ENCODE measurements at places on chromosomes 5 and 9. TPM values are rescaled to one million over a fixed set of nuclear protein-coding genes. Genes with fewer than 3 reads are reported as not detected.

- peak; percentile 64 for DNase-seq
These were observed 184.6 kb upstream of the PUM3 start for GRCh38 chr9:3028535-3028934.

GRCh38 chr5:149063017-149063687 is at the start of gene SH3TC2:
TSS of gene SH3TC2 (minus strand) at chr5:149063062. CDS start at chr5:149063022, 40 bp downstream.
- no peak for DNase-seq

PCDHB10 gene
- total RNA-seq = not detected

SLC25A2 gene
- not detected for total RNA-seq

GRCh38 chr9:98087420-98088354 is 31.2 kb downstream of the NANS start:
- no peak for DNase-seq

GRCh38 chr9:129617167-129617566 is 3.7 kb downstream of the C9orf50 start:
- no peak for DNase-seq

- DNase-seq = no peak
These were observed 36.3 kb downstream of the CD180 start for GRCh38 chr5:67160272-67160671.

GRCh38 chr5:159628703-159629102 is 287.6 kb upstream of the ADRA1B start:
- DNase-seq = no peak

DNA sequence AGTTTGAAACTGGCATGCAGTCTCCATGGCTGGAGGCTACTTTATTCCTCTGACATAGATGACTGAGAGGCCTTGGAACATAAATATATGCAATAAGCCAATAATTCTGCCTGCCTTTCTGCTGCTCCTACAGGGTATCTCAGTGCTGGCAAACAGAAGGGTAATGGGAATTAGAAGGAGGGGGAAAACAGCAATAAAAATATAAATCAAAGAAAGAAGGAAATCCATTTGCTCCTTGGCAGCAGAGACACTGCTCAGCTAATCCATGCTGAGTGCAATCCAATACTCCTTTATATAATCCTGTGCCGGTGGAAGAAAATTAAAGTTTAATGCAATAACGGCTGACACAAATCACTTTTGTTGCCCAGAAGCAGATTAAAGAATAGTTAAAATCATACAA is 478.9 kb downstream of the SPATA31D1 start:
- DNase-seq = no peak

- DNase-seq = peak; percentile 16
These were observed 188.0 kb downstream of the CARTPT start for GRCh38 chr5:71907001-71907588.

LRRC70 gene
- not detected for total RNA-seq

STK10 gene
- 17.0 TPM for total RNA-seq

GRCh38 chr5:115736004-115736689 is 80.3 kb downstream of the CDO1 start:
- no peak for DNase-seq

GRCh38 chr5:23028445-23029021 is 175.4 kb upstream of the CDH12 start:
- DNase-seq = no peak

- no peak for DNase-seq
These were observed 84.2 kb upstream of the PCSK1 start for GRCh38 chr5:96517295-96517694.

SPATA31A3 gene
- total RNA-seq = 0.20 TPM

LRRC19 gene
- total RNA-seq = not detected

DNA sequence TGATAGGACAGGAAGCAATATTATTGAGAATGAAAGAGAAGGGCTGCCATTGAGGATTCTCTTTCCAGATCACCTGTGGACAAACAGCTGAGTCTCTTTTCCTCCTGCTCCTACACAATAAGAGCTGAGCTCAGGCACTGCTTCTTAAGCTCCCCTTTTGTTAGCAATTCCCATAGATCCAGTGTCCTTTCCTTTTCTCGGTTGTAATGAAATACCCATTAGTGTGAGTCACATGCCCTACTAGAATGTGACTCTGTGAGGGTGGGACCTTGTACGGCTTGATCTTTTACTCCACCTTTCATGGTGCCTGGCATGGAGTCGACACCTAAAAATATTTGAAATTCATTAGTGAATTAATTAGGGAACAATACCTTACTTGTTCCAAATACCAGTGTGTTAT is 269.2 kb downstream of the NR3C1 start:
- no peak for DNase-seq

GRCh38 chr9:135087899-135088347 is 455 bp downstream of the OLFM1 start:
- no peak for DNase-seq

DNA sequence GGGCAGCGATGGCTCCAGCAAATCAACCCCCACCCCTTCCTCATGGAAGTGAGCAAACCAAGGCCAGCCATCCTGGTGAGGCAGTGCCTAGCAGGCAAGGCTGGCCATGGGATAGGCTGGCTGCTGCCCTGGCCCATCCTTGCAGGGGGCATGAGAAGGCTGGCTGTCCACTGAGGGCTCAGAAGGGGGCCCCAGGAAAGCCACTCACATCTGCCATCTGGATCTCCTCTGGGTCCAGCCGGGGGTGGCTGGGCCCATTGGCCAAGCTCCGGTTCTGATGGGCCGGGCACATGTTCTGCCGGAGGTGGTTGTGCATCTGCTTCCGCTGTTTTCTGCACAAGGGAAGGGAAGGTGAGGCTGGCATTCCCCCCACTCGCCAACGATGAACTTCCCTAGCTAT is 57.1 kb downstream of the PSD2 start:
- DNase-seq = no peak

- DNase-seq = no peak
These were observed 136.3 kb downstream of the TTLL11 start for GRCh38 chr9:121956808-121957207.

FOXI1 gene
- not detected for total RNA-seq

DNA sequence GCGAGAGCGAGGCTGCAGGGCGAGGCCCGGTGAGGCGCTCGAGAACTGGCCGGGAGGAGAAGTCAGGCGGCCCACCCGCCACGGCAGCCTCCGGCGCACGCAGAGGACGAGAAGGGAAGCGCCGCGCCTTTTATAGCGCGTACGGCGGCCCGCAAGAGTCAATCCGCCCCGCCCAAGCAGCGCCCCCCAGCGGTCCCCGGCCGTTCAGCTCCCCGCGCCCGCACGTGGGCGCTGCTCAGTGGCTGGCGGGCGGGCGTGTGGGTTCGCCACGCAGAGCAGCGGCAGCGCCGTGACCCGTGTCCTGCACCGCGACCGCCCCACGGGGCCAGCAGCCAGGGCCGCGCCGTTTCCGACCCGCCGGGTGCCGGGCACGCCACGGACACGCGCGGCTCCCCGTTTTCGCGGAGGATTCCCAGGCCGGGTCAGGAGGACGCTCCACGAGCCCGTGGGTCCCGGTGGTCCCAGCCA is 14.6 kb downstream of the LCN10 start:
- peak; percentile 72 for DNase-seq

DNA sequence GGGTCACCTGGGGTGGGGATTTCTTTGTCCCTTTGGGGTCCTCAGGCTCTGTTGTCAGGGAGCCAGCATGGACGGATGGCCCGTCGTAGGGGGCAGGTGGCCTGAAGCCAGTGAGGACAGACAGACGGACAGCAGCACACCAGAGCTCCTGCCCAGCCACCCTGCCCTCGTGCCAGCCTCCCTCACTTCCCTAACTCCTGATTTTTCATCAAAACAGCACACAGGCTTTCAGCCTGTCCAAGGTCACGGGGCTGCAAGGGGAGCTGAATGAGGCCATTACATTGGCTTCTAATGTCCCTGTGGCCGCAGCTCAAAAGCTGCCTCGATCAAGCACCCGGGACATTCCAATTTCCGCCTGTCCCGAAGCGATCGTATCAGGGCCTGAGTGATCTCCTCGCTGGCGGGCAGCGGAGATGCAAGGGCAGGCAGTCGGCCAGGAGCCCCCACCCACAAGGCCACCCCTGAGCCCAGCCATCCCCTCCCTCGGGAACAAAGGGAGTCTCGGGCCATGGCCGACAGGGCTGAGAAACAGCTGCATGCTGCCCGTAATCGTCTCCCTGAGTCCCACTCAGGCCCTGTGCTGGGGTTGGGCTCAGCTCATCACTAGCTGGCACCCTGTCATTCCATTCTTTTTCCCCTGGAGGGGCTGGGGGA is 50.5 kb upstream of the RNU6ATAC start:
- DNase-seq = no peak

MCCC2 gene
- 117 TPM for total RNA-seq

DNA sequence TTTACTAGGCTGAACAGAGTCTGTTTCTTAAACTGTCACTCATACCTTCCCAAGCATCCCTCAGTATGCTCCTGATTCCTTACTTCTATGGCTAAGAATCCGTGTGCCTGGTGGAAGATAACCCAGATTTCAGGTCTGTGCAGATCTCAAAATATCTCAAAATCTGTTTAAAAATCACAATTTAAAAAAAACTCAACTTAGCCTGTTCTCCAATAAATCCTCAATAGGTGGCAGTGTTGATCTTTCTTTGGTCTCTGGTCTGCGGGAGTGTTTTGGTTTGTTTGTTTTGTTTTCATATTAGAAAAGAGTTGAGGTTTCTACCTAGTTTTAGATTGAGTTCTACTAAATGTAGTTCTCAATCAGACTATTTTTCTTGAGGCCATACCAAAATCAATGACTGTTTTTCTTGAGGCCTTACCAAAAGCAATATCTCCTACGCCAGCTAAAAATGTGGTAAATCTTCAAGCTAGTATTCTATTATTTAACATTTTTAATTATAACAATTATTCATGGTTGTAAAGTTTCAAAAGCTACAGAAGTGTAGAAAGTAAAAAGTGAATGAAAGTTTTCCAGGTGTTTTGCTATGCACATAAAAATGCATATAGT is 57.9 kb downstream of the TGFBR1 start:
- DNase-seq = peak; percentile 59

DNA sequence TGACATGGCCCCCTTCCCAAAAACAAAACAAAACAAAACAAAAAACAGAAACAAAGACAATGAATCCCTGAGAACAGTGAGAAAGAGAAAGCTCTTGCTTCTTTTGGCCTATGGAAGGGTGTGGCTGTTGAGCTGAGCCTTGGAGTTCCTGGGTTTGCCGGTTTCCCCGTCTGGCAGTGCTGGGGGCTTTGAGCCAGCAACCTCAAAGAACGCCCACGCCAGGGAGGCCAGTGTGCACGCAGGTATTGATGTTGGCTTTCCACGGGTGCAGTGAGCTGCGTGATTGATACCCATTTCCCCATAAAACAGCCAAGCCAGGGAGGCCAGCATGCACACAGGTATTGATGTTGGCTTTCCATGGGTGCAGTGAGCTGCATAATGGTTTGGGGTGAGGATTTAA is 8.3 kb upstream of the LCN1 start:
- no peak for DNase-seq

GRCh38 chr5:30839956-30840355 is 353.5 kb upstream of the CDH6 start:
- DNase-seq = no peak

- DNase-seq = peak; percentile 93
These were observed 13.3 kb downstream of the TRIM7 start for GRCh38 chr5:181191526-181192336.

CCDC192 gene
- not detected for total RNA-seq

DNA sequence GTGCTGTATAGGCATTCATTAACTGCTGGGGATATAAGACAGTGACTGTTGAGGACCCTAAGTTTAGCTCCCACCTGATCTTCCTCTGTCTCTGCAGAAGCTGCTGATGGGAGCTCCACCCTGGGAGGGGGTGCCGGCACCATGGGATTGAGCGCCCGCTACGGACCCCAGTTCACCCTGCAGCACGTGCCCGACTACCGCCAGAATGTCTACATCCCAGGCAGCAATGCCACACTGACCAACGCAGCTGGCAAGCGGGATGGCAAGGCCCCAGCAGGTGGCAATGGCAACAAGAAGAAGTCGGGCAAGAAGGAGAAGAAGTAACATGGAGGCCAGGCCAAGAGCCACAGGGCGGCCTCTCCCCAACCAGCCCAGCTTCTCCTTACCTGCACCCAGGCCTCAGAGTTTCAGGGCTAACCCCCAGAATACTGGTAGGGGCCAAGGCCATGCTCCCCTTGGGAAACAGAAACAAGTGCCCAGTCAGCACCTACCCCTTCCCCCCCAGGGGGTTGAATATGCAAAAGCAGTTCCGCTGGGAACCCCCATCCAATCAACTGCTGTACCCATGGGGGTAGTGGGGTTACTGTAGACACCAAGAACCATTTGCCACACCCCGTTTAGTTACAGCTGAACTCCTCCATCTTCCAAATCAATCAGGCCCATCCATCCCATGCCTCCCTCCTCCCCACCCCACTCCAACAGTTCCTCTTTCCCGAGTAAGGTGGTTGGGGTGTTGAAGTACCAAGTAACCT is 22.1 kb downstream of the PCDHGC5 start:
- no peak for DNase-seq

DNA sequence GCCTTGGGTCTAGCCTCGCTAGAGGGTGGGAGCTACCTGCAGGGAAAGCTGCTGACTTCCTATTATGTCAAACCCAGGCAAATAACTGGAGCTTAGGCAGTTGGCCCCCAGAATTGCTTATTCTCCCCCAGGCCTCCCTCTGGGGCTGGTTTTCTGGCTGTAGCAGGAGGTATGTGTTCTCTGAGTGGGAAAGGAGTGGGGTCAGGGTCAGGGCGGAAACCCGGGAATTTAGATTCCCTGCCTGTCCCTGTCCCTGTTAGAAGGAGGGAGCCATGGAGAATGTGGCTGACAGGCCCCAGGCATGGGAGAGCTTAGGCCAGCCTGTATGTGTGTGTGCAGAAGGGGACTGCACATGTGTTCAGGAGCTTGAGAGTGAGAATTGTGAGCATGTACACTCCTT is 13.6 kb upstream of the CXXC5 start:
- DNase-seq = no peak

DNA sequence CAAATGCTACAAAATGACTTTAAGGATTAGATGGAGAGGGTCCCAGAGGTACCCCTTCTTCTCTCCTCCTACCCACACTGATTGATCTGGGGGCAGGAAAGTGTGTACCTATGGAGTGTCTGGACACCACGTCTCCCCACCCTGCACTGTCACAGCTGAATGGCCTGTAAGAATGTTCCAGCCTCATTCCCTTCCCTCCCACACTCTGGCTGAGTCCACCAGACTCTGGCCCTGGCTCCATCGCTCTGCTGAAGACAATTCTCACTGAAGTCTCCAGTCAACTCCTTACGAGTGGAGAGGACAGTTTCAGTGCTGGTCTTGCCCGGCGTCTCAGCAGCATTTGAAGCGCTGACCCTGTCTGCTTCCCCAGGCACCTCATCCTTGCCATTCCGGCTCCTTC is 105.8 kb downstream of the TTLL11 start:
- DNase-seq = no peak

DNA sequence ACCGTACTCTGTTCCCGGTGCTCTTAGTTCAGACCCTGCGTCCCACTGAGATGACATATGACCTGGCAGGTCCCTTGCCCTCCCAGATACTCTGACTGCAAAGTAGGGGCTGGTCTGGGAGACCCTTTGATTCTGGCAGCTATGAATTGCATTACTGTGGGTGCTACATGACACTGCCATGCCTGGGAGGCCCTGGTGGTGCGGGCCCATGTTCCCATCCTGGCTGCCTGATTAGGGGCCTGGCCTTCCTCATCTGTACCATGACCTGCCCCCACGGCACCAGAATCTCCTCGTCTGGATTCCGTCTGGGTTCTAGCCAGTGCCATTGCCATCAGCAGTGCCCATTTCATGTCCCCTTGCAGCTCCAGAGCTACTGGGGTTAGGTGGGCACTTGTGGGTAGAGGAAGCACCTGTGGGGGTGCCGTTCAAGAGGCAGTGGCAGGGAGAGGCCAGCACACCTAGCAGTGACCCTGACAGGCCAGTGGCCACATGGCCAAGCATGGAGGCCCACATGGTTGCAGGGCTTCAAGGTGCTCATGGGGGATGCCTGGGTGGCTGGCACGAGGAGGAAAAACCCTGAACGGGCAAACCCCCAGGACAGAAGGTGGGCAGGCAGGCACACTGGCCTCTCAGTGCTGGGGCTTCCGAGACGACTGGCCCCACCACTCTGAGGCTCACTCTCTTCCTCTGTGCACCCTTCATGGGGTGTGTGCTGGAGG is 69.7 kb downstream of the PHF2 start:
- no peak for DNase-seq

SNCAIP gene
- total RNA-seq = not detected

Measured in G401 (cell line).